ENCODE measurements at places on chromosomes 5 and 9.

- no peak overlapping the region for H3K27ac ChIP-seq
- no peaks in the 10 kb centered on the region for H3K36me3 ChIP-seq
- no peaks in the 10 kb centered on the region for H3K27me3 ChIP-seq
- H3K4me3 ChIP-seq: no peak overlapping the region
These were observed 828.1 kb upstream of the ZNF608 start for GRCh38 chr5:125574491-125575044.

DNA sequence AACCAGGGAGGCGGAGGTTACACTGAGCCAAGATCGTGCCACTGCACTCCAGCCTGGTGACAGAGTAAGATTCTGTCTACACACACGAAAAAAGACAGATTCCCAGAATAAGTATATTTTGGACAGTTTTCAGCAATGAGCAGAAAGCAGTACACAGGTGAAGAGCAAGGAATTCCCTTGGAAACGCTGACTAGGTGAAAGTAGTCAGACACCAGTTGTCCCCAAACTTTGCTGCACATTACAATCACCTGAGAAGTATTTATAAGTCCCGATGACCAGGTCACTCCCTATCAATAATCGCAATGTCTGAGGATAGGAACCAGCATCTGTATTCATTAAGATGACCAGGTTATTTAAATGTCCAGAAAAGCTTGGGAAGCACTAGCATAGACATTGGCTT lies 78.3 kb downstream of the CPLANE1 start:
- H3K4me1 ChIP-seq: no peaks in the 10 kb centered on the region
- peaks cover 91% of the 10 kb centered on the region for H3K36me3 ChIP-seq
- no peak overlapping the region for H3K27ac ChIP-seq
- H3K27me3 ChIP-seq: no peaks in the 10 kb centered on the region

DNA sequence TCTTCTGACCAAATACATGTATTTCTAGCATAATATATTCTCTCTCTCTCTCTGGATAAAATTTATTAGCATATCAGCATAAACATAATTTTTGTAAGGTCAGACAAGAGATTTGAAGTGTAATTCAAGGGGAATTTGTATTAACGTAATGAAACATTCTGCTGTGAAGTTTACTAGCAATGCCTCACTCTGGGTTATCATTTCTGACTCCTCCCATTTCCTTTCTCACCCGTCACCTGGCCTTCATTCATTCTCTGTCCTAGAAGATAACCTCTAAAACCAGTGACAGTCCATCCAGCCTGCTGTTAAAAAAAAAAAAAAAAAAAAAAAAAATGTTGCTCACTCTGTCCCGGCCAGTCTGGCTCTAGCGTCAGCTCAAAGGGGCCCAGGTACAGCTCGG lies 27.1 kb downstream of the GRAMD2B start:
- DNase-seq: no peak
- H3K27me3 ChIP-seq: no peaks in the 10 kb centered on the region
- H3K36me3 ChIP-seq: no peaks in the 10 kb centered on the region

GRCh38 chr9:104993291-104993963 lies 65.5 kb upstream of the ABCA1 start:
- H3K27ac ChIP-seq: peak overlapping the region; percentile 93
- no peaks in the 10 kb centered on the region for H3K36me3 ChIP-seq
- peak; percentile 17 for DNase-seq
- H3K4me3 ChIP-seq: no peak overlapping the region
- H3K4me1 ChIP-seq: peaks cover 44% of the 10 kb centered on the region

DNA sequence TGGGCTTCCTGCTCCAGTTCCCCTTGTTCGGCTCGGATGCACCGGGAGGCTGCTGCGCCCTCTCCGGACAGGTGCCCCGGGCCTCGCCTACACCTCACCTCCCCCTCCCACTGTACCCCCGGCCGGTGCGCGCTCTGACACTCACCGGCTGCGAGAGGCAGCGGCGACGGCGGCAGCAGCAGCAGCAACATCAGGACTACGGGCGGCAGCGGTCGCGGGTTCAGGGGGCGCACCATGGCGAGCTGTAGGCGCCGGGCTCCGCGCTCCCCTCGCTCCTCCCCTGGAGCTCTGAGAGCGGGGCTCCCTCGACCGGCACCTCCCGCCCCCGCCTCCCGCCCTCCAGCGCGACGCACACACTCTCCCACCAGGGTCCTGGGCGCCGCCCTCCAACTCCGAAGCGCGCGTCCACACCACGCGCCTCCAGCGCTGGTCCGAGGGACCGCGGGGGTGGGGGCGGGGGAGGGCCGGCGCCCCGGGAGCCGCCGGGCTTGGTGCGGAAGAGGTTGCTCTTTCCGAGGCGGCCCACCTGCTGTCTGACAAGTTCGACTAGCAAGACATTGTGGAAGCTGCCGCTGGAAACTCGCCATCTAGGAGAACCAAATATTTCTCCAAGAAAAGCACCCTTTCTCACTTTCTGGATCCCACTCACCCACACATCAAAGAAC lies at the start of gene GFRA3:
GFRA3 (minus strand) TSS at position 433 of the 665 bp plus-strand sequence; CDS start at position 236, 197 bp downstream.
- H3K36me3 ChIP-seq: no peaks in the 10 kb centered on the region
- H3K27ac ChIP-seq: no peak within 1 kb of the TSS
- H3K4me3 ChIP-seq: peak within 1 kb of the TSS; percentile 55
- peaks cover 11% of the 10 kb centered on the region for H3K4me1 ChIP-seq
- H3K27me3 ChIP-seq: no peaks in the 10 kb centered on the region

DNA sequence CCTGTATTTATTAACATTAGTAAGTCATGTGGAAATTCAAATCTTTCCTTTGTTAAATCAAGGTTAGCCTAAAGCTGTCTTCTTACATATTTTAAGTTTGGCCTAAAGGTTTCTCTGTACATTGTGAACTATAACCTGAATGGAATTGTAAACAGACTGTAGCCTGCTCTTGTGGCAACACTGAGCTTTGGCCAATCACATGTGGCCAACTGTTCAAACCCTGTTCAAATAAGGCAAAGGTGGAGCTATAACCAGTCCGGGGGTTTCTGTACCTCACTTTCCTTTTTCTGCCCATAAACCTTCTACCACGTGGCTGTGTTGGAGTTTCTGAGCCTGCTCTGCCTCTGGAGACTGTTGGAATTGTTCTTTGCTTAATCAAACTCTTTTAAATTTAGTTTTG lies 3.3 kb upstream of the HAPLN1 start:
- no peaks in the 10 kb centered on the region for H3K27me3 ChIP-seq
- H3K27ac ChIP-seq: no peak overlapping the region
- no peak for DNase-seq
- H3K4me1 ChIP-seq: peaks cover 5% of the 10 kb centered on the region
- H3K4me3 ChIP-seq: no peak overlapping the region

DNA sequence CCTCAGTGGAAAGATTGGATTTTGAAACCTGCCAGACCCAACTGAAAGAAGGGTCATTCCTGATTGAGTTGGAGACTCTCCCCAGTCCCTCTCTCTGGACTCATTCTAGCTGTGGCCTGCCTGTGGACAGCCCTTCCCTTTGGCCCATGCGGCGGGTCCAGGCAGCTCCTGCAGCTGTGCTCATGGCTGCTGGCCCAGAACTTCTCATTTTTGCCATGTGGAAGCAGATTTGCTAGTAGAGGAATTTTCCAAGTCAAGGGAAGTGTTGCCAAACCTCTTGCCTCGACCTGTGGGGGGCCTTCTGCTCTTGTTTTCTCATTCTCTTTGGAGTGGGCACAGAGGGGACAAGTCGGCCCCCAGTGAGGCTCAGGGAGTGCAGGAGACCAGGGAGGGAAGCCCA lies 89.2 kb downstream of the ANKRD33B start:
- H3K4me3 ChIP-seq: no peak overlapping the region
- no peak for DNase-seq
- no peaks in the 10 kb centered on the region for H3K27me3 ChIP-seq
- H3K4me1 ChIP-seq: no peaks in the 10 kb centered on the region
- H3K36me3 ChIP-seq: no peaks in the 10 kb centered on the region
- no peak overlapping the region for H3K27ac ChIP-seq
